ENCODE measurements at places on chromosomes 4 and X.
A peak's percentile ranks its signal among the peaks of the same experiment; 100 is the strongest.

DNA sequence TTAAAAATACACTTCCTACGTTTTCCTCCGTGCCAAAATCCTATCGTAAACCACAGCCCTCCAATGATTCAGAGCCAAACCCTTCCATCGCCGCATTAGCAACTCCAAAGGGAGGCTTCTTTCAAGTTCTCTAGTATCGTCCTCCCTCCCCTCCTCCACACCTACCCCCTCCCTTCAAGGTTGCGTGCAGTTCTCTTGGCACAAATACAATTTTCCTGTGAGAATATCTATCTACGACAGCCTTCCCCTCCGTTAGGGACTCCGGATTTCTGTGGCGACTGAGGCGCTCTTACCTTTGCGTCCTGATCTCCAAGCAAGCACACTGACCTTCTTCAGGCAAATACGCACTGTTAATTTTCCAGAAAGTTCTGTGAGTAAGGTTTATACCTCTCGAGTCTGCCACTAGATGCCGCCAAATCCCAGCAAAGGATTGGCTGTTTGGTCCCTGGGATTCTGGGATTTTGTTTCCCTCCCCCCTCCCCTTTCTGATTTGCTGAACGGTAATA is 1.2 kb upstream of the MORF4L2 start:
- DNase-seq: peak; percentile 24

DNA sequence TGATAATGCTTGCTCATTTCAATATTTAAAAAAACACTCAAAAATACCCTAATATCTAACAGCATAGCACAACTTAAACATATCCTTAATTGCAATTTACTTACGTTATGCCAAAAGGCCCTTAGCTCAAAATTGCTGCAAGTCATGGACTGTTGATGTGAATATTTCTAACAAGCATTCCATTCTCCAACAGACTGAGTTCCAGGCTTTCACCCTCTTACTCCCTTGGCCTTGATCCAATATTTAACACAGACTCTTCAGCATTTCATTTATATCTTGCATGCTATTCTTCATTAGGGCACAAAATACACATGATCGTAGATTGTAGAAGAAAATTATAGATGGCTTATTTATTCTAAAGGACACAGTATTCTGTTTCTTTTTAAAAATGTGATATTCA is 96.5 kb downstream of the RNF150 start:
- DNase-seq: no peak

DNA sequence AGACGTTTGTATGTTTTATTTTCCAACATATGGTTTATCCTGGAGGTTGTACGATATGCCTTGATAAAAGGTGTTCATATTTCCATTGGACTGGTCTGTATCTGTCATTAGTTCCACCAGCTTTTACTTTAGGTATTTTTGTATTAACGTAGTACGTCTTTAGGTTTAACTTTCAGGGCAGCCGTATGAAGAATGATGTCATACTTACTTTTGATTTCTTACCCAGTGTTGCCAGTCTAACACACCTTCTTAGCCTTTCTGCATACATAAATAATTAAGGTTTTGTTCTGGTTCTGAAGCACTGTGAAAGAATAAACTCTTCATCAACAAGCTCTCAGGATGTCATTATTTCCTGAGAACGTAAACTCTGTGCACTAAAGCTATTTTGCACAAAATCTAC is 18.9 kb upstream of the NEIL3 start:
- no peak for DNase-seq

DNA sequence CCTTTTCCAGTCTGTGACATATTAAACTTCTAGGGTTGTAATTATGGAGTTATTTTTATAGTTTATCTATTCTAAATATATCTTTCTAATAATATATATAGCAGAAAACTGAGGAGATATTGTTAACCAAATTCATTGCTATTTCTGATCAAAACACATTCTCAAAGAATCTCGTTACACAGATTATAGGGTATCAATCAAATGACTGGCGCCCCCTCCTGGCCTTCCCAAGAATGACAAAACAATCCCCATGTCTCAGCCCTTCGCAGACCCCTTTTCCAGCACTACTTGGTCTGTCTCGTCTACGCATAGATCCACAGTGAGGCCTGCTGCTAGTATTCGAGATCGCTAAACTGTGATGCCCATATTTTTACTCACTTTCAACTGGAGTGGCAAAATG is 209.3 kb downstream of the GPC3 start:
- peak; percentile 30 for DNase-seq

- peak; percentile 18 for DNase-seq
Measured at GRCh38 chr4:150828159-150828558, 186.9 kb downstream of the LRBA start.

GRCh38 chrX:1493412-1493811 is 40.7 kb upstream of the ASMTL start:
- no peak for DNase-seq

DNA sequence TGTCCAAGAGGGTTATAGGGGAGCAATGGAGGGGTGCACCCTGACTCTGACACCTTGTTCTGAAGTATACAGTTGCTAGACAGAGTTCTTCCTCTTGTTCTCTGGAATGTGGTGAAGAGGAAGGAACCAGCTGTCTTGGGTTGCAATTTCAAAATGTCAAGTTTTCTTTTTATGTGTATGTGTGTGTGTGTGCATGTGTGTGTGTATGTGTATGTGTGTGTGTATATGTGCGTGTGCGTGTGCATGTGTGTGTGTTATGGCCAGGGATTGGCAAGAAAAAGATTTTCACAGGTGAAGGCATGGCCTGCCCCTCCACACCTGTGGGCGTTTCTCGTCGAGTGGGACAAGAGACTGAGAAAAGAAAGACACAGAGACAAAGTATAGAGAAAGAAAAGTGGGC is 81.6 kb upstream of the ADGRA3 start:
- DNase-seq: no peak

DNA sequence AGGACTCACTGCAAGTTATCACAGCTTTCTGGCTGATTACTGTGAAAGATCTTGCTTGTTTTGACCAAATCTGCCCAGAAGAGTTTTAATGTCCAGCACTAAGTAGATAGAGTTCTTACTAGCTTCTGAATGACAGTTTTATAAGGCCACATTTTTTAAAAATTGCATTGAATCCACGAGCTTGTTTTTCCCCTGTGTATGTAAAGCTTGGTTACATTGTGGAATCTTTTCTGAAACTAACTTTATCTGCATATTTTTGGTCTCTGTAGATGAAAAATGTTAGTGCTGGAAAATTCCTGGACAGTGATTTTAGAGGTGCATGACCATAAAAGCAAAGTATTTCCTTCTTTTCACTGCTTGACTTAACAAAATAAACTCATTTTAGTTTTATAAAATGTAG is 650.3 kb upstream of the FAM241A start:
- no peak for DNase-seq

DNA sequence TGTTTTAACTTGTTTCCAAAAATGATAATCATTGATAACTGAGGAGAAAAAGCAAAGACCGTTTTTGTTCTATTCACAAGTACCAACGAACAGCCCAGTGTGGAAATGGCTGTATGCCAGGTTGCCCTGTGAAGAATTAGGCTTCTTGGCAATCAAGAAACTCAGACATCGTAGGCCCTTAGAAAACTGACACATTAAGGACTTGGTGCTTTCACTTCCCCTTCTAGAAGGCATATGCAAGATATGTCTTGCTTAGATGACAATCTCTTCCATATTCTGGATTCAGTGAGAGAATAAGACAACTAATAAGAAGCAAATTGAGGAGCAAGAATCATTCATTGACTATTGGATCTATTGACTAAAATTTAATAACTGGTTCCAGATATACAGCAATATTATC is 56.6 kb downstream of the ANAPC10 start:
- no peak for DNase-seq

- DNase-seq: no peak
Measured at GRCh38 chr4:7285244-7286094, 93.1 kb downstream of the SORCS2 start.

- no peak for DNase-seq
Measured at GRCh38 chrX:47862680-47863079, 26.0 kb downstream of the ZNF81 start.

- DNase-seq: no peak
Measured at GRCh38 chr4:91826186-91826585, 477.6 kb upstream of the GRID2 start.

DNA sequence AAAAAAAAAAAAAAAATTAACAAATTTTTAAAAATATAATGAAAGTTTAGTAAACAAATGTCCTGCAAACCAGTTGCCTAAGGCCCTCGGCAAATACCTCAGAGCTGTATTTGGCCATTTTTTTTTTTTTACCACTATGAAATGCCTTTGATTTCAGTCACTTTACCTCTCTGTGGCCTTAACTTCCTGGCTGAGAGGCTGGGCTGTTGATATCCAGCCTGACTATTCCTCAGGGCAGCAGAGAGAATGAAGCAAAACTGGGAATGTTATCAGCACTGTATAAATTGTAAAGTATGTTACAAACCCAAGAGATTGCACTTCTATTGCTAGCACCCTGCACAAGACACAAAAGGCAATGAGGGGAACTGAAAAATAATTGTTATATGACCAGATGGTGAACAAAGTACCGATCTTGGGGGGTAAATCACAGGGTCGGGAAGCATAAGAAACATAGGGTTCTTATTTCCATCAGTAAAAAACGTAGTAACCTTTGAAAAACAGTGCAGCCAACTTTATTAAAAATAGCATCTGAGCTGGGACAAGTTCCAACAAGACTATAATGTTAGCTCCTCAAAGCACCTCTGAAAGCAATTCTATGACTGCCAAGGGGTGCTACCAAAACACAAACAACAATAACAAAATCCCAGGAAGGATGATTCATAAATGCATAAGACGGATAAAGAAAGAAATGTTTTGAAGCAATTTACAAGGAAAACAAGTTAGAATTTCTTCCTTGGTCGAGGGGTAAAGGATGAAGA is 18.1 kb downstream of the USP46 start:
- DNase-seq: no peak

DNA sequence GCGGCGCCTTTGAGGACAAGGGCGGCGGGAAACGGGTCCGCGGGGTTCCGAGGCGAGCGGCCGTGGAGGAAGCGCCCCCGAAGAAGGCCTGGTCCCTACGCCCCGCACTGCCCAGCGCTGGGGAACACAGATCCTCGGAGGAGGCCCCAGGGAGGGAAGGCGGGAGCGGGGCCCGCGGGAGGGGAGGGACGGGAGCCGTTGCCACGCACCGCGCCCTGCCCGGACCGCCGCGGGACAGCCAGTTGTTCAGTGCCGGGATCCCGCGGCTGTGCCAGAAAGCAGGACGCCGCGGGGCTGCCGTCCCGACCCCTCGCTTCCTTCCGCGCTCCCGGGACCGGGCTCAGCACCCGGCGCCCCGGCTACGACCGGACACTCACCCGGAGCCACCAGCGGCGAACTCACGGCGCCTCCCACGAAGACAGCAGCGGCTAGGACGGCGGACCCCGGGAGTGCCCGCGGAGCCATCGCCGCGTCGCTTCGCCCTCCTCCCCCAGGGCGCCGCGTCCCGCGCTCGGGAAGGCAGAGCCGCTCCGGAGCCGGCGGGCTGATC is 278 bp downstream of the RELL1 start:
- DNase-seq: peak; percentile 33

DNA sequence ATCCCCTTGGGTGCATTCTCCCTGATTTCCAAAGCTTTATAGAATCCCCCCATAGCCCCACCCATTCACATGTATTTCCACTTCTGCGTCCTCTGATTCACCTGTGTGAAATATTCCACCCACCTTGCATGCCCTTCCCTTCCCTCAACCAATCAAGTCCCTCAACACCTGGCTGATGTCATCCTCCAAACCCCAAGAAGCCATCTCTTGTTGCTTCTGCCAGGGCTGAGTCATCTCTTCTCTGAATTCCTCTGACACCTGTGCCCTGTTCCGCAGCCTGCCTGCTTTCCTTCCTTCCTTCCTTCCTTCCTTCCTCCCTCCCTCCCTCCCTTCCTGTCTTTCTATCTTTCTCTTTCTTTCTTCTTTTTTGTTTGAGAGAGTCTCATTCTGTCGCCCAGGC is 9.9 kb downstream of the CRMP1 start:
- DNase-seq: no peak

DNA sequence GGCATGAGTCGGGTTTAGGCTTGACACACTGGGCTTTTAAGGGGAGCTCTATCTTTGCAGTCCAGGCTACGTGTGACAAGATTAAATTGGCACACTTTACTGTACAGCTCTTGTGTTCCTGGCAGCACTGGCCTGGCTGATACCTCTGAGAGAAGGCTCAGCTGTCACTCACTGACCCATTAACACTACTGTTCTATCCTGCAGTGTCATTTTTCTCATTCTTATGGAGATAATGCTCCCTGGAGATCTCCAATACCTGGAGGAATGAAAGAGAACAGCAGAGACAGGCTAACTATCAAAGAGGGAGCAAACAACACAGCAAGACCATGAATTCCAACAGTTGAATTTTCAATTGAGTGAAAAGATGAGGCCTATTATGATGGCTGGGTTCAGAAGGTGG is 1.7 kb upstream of the PDHA2 start:
- no peak for DNase-seq

- DNase-seq: no peak
Measured at GRCh38 chrX:12891171-12891570, 15.2 kb upstream of the TLR8 start.

DNA sequence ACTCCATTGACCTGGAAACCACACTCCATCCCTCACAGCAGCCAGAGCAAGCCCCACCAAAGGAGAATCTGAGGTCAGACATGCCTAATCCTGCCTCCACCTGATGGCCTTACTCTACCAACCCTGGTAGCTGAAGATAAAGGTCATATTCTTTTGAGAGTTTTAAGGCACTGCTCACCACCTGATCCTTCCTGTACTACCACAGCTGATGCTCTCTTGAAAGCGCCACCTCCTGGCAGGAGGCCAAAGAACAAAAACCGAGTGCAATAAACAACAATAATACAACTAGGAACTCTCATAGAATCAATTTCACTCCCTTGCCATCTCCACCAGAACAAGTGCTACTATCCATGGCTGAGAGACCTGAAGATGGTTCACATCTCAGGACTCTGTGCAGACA is 301.6 kb downstream of the NAF1 start:
- no peak for DNase-seq

GRCh38 chr4:140633124-140633523 is 64.4 kb upstream of the UCP1 start:
- no peak for DNase-seq

DNA sequence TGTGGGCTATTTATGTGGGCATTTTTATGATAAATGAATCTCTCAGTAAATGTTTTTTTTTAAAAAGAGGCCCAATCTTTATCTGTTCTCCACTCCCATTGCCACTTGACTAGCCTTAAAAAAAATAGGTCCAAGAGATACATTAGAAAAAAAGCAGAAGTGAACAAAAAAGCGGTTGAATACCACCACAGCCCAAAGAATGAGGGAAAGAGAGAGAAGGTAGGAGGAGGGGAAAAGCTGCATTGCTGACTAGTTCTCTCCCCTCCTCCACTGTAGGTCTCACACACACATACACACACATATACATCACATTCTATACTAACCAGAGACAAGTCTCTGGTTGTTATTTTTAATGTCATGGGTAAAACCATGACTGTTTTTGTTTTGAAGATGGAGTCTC is 95.8 kb upstream of the IL13RA1 start:
- DNase-seq: no peak

DNA sequence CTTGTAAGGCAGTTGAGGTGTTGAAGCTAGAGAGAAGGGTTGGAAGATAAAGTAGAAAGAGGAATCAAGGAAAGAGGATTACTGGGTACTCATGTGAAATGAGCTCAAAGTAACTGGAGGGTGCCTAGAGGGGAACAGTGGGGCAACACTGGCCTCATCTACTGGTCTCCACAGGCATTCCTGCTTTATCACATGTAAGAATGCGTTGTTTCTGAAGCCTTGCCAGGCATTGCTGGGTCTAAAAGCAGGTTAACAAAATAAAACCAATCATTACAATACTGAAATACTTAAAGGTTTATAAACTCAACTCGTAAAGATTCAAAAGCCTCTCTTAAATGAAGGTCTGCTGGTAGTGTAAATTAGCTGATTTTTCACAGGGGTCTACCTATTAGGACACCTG is 96.0 kb downstream of the FANCB start:
- DNase-seq: no peak

- no peak for DNase-seq
Measured at GRCh38 chrX:74080165-74080564, 223.8 kb upstream of the ZCCHC13 start.

Data from activated T-cell treated with anti-CD3 and anti-CD28 coated beads, Interleukin-2, amount 50 U/mL, for 4 hours (primary cell).